ENCODE measurements at places on chromosomes 6 and 20.

DNA sequence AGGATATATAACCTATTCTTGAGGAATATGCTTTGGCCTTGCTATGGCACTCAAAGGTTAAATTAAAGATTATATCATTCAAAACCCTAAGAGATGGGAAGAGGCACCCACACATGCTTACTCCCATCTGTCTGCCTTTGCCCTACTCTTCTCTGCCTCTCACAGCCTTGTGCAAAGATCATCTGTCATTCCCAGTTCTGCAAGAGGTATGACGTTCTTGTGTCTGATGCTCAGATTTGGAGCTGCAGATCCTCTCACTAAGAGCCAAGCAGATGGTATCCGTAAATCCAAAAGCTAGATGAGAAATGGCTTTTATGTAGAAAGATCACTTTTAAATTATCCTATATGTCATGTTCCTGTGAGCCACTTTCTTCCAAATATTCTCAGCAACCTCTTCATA, 112.0 kb downstream of the GPR63 start:
- DNase-seq = no peak

- DNase-seq = peak; percentile 49
Observed at GRCh38 chr6:154509421-154510143, 903 bp downstream of the CNKSR3 start.

GRCh38 chr6:157554747-157555146, 173.8 kb downstream of the ZDHHC14 start:
- DNase-seq = no peak

GRCh38 chr6:142075516-142076101, 57.1 kb upstream of the GJE1 start:
- no peak for DNase-seq

GRCh38 chr6:168712993-168713392, 272.0 kb downstream of the SMOC2 start:
- DNase-seq = no peak

GRCh38 chr6:14711056-14711703, 534.7 kb upstream of the JARID2 start:
- DNase-seq = peak; percentile 80

GRCh38 chr6:113695516-113695915, 161.6 kb upstream of the MARCKS start:
- no peak for DNase-seq

GRCh38 chr6:128290221-128290620, 230.2 kb downstream of the PTPRK start:
- no peak for DNase-seq

GRCh38 chr6:6176586-6177228, 143.8 kb downstream of the F13A1 start:
- no peak for DNase-seq

DNA sequence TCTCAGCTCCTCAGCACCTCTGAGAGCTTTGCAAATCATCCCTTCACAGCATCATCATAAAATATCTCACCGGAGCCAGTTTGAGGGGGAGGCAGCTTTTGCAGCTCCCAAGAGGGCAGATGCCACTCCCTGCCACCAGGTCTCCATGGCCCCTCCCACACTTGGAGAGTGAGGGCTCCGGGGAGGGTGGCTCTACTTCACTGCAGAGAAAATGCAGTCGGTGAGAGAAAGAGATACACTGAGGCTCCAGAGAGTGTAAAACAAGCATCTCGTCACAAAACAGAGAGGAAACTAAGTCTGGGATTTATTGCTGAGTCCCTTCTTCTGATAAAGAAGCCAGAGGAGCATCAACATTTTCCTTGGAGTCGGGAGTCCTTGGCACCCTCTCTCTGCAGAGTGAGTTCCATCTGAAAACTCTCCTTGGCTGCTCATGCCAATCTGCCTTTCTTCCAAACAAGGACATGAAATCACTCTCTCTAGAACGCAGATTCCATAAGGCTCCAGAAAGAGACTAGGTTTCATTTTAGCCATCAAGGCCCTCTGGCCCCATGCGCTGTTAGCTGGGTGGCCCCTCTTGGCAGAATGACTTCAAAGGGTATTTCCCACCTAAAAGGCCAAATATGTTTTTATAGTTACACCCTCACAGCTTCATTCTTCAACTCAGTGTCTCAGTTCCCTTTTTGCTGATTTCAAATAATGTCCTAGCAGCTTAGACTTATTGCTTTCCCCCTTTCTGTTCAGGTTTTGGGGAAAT, 70.6 kb upstream of the F13A1 start:
- DNase-seq = no peak

- DNase-seq = no peak
Observed at GRCh38 chr6:161150566-161150965, 123.3 kb downstream of the AGPAT4 start.

Data from hematopoietic multipotent progenitor cell treated with erythropoietin and hydrocortisone succinate and interleukin-3 and kit ligand, for 15 days (in vitro differentiated cells).